ENCODE measurements at places on chromosomes 6 and 20.

GRCh38 chr6:107121964-107122495 is 6.7 kb upstream of the BEND3 start:
- DNase-seq = no peak

- DNase-seq = no peak
Observed at GRCh38 chr6:87066449-87067333, 28.2 kb downstream of the CGA start.

DNA sequence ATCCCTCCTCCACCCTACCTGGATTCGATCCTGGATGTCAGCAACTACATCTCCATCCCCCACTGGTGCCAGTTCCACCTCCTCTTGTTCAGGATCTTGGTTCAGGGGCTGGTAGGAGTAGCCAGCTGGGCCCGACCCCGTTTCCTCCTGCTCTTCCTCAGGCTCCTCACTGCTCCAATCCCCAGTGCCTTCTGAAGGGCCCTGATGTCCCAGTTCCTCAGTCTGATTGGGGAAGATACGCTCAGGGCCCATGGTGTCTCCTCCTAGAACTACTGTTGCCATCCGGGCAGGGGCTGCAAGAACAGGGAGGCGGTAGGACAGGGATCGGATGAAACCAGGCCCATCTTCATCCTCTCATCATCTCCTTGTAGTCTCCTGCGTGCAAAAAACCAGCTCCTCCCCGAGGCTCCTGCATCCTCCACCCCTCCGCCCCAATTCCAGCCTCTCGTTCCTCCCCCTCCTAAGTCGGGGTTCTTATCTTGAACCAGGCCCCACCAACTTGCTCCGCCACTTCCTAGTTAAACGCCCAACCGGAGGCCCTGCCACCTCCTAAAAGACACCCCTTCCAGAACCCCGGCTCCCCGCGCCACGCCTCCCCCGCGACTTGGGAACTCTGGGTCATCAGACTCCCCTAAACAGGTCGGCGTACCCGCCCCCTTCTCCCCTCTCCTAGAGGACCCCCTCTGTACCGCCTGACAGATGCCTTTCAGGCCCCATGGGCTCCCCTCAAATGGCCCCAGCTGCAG is 476 bp downstream of the MEA1 start:
- no peak for DNase-seq

- no peak for DNase-seq
Observed at GRCh38 chr6:144646093-144647056, 361.2 kb downstream of the UTRN start.

DNA sequence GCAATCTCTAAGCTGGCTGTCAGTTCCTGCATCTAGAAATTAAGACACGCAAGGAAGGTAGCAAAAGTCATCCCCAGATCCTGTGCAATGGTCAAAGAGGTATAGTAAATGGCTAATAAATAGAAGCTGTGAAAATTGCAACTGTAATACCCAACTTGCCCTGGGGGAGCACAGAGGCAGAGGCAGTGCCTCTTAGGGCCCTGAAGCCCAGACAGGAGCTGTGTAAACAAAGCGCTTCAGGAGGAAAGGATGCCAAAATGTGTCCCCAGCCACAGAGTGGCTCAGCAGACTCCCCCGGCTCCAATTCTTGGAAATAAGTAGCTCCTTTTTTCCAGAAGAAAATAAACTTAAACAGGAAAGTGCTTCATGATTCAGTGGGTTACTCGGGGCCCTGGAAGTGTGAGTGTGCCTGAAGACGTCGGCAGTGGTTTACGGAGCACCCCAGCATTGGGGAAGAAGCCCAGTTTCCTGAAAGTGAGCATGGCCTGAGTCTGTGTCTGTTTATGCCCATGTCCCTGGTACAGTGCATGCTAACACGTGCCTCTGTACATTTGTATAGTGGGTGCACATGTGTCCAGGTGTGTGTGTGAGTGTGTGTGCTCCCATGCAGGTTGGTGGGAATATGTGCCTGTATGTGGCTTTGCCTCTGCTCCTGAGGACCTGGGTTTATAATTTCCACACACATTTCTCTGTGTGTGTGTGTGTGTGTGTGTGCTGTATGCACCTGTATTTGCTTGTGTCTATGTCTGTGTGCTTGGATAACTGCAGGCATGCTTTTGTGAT is 246.7 kb downstream of the MAFB start:
- DNase-seq = no peak

DNA sequence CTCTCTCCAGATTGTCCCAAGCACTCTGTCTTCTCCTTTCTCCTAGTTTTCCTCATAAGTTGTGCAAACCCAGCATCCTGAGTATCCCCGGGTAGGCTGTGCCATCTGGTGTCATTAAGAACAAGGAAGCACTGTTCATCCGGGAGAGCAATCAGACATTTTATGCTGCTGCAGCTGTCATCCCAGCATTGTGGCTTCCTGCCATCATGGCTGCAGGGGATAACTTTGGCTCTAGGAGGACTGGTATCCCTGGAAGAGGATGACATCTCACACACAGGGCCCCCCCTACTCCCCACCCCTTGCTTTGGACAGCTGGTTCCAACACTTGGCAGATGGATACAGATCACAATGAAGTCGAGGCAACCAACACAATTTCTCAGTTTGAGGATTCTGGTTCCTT is 1195.1 kb upstream of the MAP3K7 start:
- no peak for DNase-seq

- no peak for DNase-seq
Observed at GRCh38 chr20:63326314-63327230, 33.6 kb downstream of the COL20A1 start.

DNA sequence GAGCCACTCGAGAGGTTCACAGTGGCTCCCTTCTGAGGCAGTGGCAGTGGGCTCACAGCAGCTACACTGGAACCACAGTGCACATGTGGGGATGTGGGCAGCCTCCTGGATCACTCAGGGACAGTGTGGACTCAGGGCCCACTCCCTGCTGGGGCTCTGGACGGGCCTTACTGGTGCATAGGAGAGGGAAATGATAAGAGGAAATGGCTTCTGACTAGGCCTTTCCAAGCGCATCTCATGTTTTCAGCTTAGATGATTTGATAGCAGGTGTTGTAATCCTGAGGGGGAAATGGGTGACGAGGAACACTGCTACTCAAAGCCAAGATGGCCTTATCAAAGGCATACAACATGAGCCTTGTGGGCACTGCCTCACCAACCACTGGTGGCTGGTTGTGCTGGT is 44.0 kb downstream of the PANK2 start:
- DNase-seq = no peak

DNA sequence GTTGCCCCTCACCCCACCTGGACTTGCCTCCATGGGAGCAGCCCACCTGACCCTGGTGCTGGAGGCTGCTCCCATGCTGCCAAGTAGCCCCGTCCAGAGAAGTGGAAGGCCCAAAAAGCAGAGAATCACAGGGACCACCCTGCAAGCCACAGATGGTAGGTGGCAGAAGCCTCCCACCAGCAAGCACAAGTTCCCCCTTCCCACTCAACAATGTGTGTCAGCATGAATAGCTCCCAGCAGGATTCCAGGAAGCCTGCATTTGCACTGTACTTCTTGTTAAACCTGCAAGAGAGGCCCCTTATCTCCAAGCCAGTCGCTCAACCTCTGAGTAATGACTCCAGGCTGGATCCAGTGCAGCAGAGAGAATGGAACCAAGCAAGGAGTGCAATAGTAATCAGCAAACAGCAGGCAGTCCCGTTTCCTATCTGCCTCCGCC is 180.8 kb upstream of the CST7 start:
- no peak for DNase-seq

DNA sequence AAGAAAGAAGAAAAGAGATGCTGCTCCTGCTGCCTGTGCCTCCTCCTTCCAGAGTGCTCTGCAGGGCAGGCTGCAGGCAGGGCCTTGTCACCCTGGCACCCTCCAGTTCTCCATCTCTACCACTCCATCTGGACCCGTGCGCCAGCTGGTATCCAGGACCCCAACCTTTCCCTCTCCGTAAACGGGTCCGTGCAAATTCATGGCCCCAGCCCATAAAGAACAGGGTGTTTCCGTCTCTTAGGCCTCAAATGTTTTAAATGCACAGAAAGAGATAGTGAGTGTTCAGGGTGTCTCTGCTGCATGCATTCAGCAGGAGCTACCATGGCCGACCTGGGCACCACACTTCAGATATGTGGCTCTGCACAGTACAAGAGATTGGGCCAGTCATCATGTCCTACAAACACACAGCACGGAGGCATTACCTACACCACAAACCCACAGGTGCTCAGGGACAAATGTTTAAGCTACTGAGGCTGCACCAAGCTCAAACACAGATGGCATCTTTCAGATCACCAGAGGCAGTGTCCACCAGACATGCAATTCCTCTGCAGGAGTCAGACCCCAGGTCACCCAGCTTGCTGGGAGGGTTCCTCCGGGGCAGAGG is 258.1 kb downstream of the DLL1 start:
- DNase-seq = no peak

GRCh38 chr6:5096482-5096881 is 11.3 kb downstream of the PPP1R3G start:
- DNase-seq = no peak

- no peak for DNase-seq
Observed at GRCh38 chr6:166543603-166544295, 42.7 kb downstream of the RAMACL start.

GRCh38 chr6:164303102-164303964 is 888.8 kb downstream of the QKI start:
- DNase-seq = no peak

DNA sequence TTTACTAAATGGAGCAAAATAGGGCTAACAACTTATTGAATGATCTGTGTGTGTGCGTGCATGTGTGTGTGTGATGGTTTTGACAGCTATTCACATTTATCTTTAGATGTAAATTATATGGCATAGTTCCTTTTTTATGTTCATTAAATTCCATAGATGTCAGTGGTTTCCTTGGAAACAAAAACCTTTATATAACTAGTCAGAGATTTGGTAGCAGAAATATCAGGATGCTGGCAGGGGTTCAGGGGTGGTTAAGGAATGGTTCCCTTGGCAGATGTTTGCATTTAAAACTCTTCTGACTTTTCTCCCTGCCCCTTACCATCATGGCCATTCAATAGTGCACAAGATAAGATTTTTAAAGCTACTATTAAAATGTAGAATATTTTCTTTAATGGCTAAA is 256.6 kb downstream of the PLCB1 start:
- DNase-seq = no peak

DNA sequence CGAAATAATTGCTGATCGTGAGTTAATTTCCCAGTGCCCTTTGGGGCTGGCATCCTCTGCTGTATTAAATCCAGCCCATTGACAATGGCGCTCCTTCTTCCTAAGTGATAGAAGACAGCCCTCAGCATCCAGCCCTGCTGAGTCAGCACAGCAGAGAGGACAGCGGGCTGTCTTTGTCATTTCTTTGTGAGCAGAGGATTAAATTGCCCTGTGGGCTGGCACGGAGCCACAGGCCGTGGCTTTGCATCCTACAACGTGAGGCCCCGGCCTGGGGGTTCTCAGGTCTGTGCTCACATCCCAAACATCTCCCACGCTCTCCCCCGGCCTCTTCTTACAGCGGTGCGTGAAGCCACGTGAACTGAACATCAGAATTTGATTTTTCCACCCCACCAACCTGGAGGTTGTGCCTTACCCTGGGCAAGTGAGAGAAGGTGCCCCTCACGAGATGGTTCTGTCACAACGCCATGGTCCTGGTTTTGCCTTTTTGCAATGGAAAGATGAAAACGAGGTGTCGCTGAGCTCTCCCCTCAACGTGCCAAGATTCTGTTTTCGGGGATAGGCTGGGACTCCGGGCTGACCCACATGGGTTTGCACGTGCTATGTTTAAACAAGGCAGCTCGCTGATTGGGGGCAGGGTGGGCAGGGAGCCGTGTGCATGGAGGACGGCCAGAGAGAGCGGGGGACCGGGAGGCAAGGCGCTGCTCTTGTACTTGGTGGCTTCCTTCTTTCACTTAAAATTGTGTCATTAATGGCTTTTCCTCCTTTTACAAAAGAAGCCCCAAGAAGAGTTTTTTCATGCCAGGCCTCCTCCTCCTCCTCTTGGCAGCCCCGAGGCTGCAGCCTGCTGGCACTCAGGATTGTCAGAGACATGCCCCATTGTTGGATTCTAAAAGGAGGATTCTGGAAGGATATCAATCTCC is 19.5 kb downstream of the CDH4 start:
- DNase-seq = no peak

- peak; percentile 55 for DNase-seq
Observed at GRCh38 chr20:58306421-58307261, 2.9 kb upstream of the RAB22A start.

GRCh38 chr6:118187568-118188164 is 280.6 kb downstream of the SLC35F1 start:
- DNase-seq = no peak

DNA sequence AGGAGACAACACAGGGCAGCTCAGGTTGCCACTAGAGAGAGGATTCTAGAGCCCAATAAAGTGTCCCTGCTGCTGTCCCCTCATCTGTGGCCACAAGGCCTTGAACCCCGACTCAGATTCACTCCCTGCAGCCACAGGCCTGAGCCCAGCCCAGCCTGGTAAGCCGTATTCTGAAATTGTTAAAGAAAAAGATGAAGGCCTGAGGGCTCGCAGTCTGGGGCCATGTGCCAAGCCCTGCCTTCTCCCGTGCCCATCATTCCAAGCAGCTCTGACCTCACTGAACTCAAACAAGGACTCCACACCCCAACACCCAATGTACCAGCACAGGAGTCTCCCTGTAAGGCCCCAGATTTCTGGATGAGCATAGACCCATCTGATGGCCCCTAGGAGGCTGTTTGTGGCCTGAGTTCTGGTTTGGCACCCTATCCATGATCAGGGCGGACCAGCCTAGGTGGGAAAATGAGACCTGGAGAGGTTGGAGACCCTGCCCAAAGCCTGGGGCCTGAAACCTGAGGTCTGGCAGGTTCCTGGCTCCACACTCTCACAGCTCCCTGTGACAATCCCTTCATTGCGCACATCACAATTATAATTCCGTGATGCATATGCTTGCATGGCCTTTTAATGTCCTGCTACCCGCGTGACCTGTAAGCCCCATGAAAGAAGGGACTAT is 62.0 kb upstream of the TOP1 start:
- DNase-seq = no peak

- DNase-seq = no peak
Observed at GRCh38 chr6:167879612-167880011, 52.9 kb downstream of the AFDN start.

GRCh38 chr6:43243664-43244321 is 512 bp downstream of the TTBK1 start:
- no peak for DNase-seq

DNA sequence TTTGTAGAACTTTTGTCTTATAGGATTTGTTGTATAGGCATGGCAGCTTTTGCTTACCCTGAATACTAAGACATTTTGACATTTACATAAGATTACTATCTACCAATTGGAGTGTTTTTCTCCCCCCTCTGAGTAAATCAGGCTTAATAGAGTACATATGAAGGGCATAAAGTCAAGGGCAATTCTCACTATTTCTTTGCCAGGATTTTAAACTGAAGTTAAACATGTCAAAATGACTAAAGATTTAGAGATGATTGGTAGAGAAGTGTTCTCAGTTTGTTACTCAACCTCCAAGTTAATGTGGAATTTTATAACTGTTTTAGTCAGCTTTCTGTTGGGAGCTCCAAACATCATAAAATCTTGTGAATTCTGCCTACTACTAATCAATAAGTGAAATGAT is 157.8 kb downstream of the CDKAL1 start:
- DNase-seq = no peak

- no peak for DNase-seq
Observed at GRCh38 chr6:38127284-38127683, 307.8 kb downstream of the ZFAND3 start.

- DNase-seq = no peak
Observed at GRCh38 chr6:157830354-157831017, 7.4 kb downstream of the SNX9 start.

GRCh38 chr20:33852626-33853506 is 41.7 kb downstream of the CHMP4B start:
- DNase-seq = no peak
